Left renal pelvis (tissue), 4 donors: ENCODE measurements at places on chromosomes 11 and 22. TPM values are rescaled to one million over a fixed set of nuclear protein-coding genes. Genes with fewer than 3 reads are reported as not detected.

The EXPH5 gene
- 0.72 TPM for polyA plus RNA-seq

The UPK3A gene
- 0.22 TPM for polyA plus RNA-seq

The SLC1A2 gene
- 2.4 TPM for polyA plus RNA-seq

The SNX32 gene
- polyA plus RNA-seq: 2.0 TPM

The PAMR1 gene
- 74.7 TPM for polyA plus RNA-seq

The MYBPC3 gene
- polyA plus RNA-seq: not detected

The C11orf21 gene
- polyA plus RNA-seq: 0.59 TPM

- DNase-seq: no peak
Measured at GRCh38 chr22:40241200-40241763, 63.6 kb downstream of the TNRC6B start.

DNA sequence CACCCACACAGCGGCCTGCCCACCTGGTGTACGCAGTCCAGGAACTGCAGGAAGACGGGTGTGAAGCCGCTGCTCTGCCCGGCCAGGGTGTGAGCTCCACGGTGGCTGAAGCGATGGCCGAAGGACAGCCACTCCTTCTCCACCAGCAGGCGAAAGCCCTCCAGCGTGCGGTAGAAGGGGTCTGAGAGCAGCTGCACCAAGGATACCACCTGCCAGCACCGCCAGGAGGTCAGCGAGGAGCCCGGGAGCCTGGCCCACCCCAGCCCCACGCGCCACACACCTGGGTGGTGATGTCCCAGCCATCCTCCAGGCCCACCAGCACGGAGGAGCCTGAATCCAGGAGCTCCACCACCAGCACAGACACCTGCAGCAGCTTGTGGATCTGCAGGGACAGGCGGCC is 19.6 kb downstream of the SBF1 start:
- no peak for DNase-seq

DNA sequence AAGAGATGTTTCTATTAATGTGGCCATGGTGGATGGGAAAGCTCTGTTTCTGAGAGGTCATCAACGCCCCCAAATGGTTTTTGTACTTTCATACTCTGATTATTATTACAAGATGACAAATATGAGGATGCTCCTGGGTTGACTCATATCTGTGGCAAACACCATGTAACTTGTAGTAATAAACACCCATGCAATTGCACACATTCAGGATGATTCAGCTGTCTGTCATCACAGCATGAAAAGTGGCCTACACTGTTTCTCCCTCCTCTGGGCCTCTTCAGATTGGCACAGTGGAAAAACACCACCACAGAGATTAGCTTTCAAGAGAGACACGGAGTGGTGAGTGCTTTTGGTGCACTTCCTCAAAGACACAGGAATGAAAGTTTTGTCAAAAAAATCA is 85.4 kb downstream of the MTNR1B start:
- no peak for DNase-seq

- DNase-seq: no peak
Measured at GRCh38 chr11:126139111-126140091, 72.0 kb downstream of the RPUSD4 start.

DNA sequence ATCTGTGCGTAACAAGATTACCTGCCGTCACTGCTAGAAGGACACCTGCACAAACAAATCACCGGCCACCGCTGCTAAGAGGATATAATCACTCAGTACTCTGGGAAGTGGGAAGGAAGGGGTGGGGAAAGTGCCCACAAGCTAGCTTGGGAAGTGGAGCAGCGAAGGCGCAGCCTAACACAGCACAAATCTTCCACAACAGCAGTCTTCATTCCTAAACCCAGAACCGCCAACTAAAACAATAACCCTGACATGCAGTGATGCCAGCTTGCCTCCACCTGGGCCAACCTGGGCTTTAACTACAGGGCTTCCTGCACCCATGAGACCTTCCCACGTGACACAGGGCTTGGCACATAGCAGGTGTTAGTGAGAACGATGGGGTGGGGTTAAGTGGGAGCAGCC is 5.1 kb downstream of the DGCR2 start:
- no peak for DNase-seq

GRCh38 chr11:124093330-124093729 is 21.9 kb upstream of the VWA5A start:
- no peak for DNase-seq
